ENCODE measurements at places on chromosomes 4 and X.

GRCh38 chr4:19386786-19387185 lies 864.9 kb upstream of the SLIT2 start:
- DNase-seq = no peak

DNA sequence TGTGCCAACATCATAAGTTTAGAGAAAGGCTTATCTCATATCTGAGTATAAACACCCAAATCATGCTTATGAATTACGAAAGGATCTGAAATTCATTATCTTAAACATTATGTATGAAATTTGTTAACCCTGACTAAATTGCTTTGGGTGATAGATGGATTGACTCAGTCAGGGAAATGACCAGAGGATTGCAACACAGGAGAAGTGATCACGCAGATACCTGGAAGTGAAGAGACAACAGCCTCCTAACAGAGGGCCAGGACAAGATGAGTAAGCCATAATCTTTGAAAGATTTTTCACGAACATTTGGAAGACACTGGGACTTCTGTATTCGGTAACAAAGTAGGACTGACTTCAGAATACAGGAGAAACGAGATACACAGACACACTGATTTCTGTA lies 363.4 kb downstream of the DMD start:
- DNase-seq = no peak

DNA sequence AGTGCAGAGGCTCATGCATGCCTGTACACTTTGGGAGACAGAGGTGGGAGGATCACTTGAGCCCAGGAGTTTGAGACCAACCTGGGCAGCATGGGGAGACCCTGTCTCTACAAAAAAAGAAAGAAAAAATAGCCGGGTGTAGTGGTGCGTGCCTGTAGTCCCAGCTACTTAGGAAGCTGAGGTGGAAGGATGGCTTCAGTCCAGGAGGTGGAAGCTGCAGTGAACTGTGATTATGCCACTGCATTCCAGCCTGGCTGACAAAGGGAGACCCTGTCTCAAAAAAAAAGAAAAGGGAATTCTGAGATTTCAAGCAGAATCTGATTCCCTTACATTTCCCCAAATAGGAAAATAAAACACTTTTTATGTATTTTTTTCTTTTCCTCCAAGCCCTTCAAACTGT lies 83.5 kb downstream of the SYNPO2 start:
- DNase-seq = no peak

DNA sequence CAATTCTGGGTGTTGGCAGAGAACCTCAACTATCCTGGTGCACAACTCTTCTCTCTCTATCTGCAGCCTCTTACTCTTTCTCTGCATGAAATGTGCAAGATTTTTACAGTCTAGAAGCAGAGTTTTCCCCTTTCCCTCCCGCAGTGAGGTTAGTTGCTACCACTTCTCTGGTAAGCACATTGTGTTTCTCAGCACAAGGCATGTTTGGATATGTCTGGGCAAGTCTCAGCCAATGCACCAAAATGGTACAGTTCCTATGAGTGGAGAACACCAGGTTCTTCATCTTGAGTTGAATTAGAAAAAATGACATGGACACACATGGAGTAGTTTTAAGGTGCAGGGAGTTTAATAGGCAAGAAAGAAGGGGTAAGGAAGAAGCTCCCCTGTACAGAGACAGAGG lies 187.0 kb downstream of the CCNG2 start:
- no peak for DNase-seq

DNA sequence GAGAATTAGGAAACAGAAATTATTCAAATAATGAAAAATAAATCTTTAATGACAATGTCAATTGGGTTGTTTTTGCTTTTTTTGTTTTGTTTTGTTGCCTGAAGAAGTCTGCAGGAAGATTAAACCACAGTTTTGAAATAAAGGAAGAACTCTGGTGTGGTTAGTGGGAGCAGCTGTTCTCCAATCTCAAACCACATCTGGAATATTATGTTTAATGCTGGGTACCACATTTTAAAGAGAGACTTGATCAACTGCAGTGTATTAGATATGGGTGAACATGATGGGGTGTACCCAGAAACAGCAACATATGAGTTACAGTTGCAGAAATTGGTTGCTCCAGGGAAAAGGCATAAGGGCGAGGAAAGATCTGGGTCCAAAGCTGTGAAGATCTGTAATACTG lies 171.2 kb upstream of the RPL34 start:
- DNase-seq = no peak

GRCh38 chr4:91577864-91578263 lies 725.9 kb upstream of the GRID2 start:
- no peak for DNase-seq

DNA sequence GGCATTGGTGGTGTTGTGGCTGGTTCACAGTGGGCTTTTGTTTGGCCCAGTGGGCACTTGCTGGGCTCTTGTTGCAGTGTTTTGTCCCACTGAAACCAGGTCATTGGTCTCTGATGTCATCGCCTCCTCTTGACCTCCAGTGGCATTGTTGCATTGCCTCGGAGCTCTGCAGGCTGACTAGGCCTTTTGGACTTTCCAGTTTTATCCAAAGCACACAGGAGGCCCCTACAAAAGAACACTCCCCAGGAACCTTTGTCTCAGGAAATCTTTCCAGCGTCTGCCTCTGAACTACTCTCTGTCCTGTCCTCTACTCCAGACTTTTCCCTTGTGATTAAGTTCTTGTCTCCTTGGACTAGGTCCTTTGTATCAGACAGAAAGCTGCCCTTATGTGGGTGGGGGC lies 54.8 kb downstream of the COQ2 start:
- no peak for DNase-seq

DNA sequence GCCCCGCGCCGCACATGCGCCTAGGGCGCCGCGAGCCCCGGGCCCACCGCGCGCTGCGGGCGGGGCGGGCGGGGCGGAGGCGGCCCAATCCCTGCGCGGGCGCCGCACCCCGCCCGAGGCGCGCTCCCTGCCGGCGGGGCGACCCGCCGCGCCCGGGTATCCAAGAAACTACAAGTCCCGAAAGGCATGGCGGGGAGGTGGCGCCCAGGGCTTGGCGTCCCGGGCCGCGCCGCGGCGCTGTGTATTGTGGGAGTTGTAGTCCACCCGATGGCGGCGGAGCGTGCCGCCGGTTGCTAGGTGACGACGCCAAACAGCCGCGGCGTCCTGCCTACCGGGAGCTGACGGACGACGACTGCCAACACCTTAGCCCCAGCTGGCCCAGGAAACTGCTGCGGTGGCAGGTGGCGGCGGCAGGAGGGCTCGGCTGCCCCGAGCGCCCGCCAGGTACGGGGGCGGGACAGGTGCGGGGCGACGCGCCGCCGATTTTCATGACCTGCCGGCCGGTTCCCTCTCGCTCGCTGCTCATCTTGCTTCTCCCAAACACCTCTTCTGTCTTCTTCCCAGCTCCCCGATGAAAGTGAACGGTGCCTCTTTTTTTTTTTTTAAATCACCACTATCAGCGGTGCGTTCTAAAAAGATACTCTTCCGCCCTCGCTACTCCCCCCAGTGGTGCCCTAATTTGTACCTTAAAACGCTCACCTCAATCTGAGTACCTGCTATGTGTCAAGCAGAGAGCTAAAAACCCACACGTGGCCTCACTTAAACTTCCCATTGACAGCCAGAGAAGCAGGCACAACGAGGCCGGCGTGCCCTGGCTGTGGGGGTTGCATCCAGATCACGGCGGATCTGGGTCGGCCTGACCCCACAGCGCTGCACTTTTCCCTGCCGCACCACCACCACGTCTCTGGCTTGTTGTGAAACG lies at the start of gene CFAP99:
CFAP99 (plus strand) TSS at position 306 of the 922 bp plus-strand sequence.
- peak; percentile 98 for DNase-seq

DNA sequence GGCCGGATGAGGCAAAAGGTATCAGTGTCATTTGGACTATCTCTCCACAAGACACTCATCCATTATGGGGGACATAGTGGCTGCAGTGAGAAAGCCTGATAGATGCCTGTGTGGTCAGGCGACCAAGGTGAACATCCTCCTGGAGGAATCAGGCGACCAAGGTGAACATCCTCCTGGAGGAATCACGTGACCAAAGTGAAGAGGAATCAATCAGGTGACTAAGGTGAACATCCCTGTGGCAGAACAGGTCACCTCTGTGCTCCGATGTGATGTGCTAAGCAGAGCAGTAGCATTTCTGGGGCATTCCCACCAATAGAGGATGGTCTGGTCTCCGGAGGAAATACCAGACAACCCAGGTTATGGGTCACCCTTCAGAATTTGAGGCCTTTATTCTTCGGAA lies 44.0 kb downstream of the RNF212 start:
- no peak for DNase-seq

GRCh38 chr4:168514249-168514852 lies 17.5 kb downstream of the PALLD start:
- peak; percentile 67 for DNase-seq

Measured in hepatocyte (in vitro differentiated cells).